ENCODE measurements at places on chromosomes 5 and 9.
A peak's percentile ranks its signal among the peaks of the same experiment; 100 is the strongest.

DNA sequence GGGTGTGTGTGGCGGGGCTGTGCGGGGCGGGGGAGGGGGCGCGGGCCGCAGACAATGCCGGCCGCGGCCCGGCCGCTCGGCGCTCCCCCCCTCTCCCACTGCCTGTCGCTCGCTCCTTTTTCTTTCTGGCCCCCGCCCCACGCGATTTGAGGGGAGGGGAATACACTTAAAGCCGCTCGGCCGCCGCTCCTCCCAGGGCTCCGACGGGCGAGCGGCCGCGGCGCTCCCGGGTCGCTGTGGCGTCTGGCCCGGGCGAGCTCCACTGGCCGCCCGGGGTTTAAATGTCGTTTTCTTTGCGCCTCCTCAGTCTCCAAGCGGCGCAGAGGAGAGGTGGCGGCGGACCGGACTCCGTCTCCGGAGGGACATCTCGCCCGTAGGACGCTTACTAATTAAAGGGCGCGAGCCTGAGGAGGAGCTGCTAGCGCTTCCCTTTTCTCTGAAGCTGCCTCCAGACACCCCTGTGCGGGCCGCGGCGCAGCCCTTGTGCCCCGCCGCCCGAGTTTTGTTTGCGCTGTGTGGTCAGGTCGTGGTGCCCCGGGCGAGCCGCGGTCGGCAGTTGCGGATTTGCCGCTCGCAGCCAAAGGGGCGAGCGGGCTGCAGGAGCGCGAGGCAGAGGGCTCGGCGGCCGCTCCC is 1.4 kb downstream of the ZSWIM6 start:
- peak; percentile 74 for DNase-seq

DNA sequence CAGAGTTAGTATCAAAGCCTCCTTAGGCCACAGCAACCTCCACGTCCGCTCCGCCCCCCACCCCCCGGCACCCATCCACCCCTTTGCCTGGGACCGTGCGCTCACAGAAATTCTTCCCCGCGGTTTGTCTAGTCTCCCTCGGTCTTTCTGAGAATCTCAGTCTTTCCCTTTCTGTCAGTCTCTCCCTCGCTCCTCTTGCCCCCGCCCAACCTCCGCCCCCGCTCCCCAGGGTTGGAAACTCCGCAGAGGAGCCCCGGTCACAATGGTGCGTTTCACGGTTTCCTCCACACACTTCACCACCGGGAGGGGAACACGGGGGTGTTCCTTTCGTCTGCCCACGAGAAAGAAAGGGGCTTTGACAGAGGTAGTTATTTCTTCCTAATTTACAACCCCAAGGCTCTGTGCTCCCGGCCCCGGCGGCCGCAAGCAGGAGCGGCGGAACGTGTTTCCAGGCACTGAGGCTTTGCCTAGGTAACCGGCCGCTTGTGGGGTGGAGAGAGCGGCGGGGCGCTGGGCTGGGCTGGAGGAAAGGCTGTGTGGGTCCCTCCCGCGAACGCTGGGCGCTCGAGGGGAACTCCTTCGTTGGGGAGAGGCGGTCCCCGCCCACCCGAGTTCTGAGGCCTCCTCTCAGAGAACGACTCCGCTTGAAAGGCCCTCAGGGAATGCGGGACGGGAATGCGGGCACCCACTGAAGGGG is 2.1 kb downstream of the NR4A3 start:
- peak; percentile 78 for DNase-seq

- DNase-seq: no peak
These were observed 53.6 kb downstream of the ASS1 start for GRCh38 chr9:130498298-130498917.

- DNase-seq: no peak
These were observed 20.7 kb upstream of the EPB41L4B start for GRCh38 chr9:109341561-109341960.

- no peak for DNase-seq
These were observed 38.7 kb upstream of the SH3PXD2B start for GRCh38 chr5:172493002-172493401.

Data from SK-N-SH (cell line).